BJ (cell line): ENCODE measurements at places on chromosomes 4 and X. TPM values are rescaled to one million over a fixed set of nuclear protein-coding genes. Genes with fewer than 3 reads are reported as not detected.

TMEM144 gene
- 0.65 and 0.87 TPM in 2 replicates for polyA plus RNA-seq

CT45A1 gene
- not detected in 2 replicates for polyA plus RNA-seq

F8A1 gene
- polyA plus RNA-seq, result 6.5 and 7.1 TPM in 2 replicates

TREX2 gene
- 0.49 and 1.1 TPM in 2 replicates for polyA plus RNA-seq

GRCh38 chr4:137122876-137123275 is 409.4 kb downstream of the PCDH18 start:
- no peak for DNase-seq

DNA sequence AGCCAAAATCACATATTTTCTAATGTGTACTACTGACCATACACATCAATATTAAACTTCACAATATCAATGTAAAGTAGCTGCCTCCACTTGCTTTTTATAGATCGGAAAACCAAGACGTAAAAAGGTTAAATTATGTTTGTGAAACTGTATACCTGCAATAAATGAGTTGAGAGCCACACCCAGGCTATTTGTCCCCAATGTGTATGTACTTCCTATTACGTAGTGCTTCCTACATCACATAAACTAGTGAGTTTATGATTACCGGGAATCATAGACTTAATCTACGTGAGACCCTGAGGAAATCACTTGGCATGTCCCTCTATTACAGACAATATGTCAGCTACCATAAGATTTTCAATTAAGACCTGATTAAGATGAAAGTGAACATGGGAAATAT is 903.4 kb downstream of the RAB28 start:
- no peak for DNase-seq

DNA sequence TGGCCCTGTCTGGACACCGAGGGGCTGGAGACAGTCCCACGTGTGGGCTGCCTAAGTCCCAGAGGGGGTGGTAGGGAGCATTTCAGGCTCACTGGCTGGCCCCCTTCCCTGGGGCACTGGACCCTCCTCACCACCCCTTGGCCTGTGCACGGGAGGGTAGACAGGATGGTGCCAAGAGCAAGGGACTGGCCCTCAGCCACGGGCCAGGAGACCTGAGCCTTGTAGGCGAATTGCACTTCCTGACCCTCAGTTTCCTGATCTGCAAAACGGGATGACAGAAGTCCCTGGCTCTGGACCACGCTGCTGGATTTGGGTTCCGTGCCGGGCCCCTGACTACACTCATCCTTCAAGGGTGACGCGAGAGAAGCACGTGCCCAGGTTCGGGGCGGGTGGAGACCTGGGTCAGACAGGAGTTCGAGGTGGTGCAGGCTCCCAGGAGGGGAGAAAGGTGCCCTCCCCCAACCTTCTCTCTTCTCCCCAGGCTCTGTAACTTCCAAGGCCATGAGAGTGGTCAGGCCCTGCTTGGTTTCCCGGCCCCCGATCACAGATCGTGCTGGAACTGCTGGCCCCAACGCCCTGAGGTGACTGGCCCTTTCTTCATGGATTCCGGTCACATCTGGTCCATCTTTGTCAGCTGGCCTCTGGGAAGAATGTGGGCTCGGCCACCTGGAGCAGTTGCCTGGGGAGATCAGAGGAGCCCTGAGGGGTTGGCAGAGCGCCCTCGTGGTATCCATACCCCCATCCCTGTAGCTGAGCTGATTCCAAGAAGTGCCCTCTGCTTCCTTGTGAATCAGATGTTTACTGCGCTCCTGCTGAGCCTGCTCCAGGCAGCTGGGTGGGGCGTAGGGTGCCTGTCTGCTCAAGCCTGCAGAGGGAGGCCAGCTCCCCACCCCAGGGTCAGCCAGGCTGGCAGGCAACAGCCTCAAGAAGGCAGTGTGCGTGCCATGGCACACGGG is 3.3 kb downstream of the SH3BP2 start:
- DNase-seq, result peak; percentile 37

DNA sequence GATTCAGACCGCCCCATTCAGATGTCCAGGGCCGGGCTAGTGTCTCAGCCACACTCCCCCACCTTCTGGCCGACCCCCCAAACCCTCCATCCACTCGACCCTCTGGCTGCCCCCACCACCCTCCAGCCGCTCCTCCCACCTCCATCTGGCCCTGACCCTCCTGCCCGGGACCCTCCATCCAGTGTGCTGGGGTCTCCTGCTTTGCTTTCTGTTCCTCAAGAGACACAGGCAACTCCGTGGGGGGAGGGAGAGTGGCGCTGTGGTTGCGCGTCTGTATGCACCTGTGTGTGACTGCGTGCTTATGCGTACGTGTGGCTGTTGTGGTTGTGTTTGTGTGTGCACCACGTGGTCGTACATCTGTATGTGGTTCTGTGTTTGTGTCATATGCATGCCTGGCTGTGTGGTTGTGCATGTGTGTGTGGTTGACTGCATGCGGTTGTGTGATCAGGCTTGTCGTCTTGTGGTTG is 33.3 kb downstream of the CPLX1 start:
- DNase-seq, result no peak

- no peak for DNase-seq
Measured at GRCh38 chrX:66176134-66176533, 12.1 kb downstream of the HEPH start.

GRCh38 chr4:72527038-72527646 is 41.9 kb downstream of the ADAMTS3 start:
- DNase-seq, result no peak
